AG20443 (cell line): ENCODE measurements at places on chromosomes 16 and 17.
A peak's percentile ranks its signal among the peaks of the same experiment; 100 is the strongest.

DNA sequence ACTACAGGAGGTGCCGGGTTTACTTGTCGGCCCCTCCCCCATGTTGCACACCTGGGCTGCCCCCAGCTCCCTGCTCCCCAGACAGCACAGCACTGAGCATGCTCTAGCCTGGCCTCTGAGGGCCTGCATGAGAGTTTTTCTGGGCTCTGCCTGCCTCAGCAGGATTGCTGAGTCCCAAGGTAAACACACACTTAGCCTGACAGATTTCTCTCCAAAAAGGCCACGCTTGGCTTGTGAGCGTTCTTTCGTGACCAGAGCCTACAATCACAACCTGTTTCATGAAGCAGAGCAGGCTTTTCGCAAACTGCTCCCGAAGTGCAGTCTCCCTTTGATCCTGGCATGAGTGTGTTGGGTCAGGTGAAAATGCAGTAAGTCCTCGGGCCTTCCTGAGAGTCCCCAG lies 9.8 kb upstream of the CD300E start:
- no peak for DNase-seq

DNA sequence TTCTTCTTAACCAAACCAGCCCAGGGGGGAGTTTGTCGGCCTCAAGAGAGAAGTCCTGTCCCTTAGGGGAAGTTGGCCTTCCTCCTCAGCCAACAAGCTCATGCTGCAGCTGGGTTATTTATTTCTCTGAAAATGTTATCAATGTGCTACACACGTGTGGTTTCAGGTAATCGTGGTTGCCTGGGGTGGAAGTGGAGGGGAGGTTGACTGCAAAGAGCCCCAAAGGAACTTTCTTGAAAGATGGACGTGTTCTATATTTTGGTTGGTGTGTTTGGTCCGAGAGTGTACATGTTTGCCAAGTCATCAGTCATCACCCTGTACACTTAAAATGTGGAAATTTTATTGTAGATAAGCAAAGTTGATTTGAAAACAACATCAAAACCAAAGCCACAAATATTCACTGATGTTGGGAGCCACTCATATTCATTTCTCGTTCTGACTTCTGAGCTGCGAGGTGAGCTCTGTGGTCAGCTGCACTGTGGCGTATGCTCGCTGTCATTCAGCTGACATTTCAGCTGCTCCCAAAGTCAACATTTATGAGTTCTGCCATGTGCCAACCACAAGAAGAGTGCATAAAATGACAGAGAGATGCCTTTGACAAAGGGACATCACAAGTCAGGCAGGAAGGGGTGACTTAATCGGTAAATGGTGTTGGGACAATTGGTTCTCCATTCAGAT lies 26.5 kb upstream of the ADGRG1 start:
- no peak for DNase-seq

- peak; percentile 89 for DNase-seq
Observed at GRCh38 chr17:44543213-44543904, 13.9 kb upstream of the FZD2 start.

DNA sequence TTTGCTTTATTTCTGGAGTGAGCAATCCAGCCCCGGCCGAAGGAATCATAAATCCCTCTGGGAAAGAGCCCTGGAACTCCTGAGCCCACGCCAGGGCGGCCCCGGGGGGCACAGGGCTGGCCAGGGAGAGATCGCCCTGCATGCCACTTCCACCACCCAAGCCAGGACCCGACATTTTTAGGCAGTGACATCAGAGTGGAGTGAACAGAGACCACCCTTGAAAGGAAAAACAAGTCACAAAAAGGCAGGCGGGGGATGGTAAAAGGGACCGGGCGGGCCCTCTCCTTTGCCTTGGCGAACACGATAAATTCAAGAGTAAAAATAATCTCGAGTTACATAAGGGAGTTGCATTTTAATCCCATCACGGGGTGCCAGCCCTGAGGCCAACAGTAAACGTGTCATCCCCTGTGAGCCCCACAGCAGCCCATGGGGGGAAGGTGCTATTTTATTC lies 284.1 kb downstream of the C16orf95 start:
- no peak for DNase-seq

DNA sequence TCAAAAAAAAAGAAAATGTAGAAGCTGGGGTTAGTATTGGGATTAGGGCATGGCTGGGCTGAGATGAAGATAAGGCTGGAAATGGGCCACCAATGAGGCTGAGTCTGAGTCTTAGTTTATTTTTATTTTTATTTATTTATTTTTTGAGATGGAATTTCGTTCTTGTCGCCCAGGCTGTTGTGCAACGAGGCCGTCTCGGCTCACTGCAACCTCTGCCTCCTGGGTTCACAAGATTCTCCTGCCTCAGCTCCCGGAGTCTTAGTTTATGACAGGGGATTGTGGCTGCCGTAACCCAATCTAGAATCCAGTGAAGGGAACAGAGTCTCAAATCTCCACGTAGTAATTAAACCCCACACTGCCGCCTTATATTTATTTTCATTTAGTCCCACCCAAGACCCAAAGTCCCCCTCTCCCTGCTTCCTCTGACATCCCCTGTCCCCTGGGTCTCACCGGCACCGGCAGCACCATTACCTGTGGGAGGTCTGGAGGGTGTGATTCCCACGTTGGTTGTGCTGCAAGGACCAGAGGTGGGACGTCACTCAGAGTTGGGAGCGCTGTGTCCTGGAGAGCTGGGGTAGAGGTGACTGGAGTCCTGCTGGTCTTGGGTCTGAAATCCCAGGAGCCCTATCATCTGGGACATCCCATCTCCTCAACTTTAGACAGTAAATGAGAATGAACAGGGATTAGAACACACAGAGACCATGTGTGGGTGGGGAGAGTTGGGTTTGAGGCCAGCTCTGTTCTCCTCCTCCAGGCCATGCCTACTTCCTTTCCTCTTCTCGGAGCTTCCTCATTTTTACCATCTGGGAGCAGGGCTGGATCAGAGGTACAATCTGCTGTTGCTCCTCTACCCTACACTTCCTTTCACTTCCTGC lies at the start of gene CLEC10A:
Gene CLEC10A, minus strand, starts transcription at position 671 of the 875 bp plus-strand sequence. CDS start 1,439 bp downstream, outside the sequence.
- DNase-seq: no peak

DNA sequence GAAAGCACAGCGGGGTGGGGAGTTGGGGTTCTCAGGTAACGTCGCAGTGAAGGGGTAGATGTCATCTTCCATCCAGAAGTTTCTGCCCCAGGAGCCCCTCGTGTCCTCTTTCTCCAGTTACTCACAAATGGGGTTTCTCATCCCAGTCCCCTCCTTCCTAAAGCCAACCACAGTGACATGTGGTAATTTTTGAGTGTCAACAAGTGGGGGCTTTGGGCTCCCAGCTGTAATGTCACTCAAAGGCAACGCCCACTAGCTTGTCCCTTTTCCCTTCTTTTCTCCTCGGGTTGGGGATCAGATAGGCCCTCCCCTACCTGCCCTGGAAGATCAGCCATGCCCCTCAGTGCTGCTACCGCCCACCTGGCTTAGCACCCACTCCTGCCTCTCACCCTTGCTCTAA lies 14.4 kb downstream of the IRX5 start:
- DNase-seq: peak; percentile 0

GRCh38 chr17:59676716-59677115 lies 30.5 kb downstream of the PTRH2 start:
- peak; percentile 10 for DNase-seq

- no peak for DNase-seq
Observed at GRCh38 chr17:56290101-56290801, 137.0 kb downstream of the ANKFN1 start.

GRCh38 chr17:28346199-28346580 lies 10.6 kb downstream of the TNFAIP1 start:
- DNase-seq: no peak

- DNase-seq: no peak
Observed at GRCh38 chr16:49703483-49703882, 152.4 kb downstream of the ZNF423 start.

- DNase-seq: no peak
Observed at GRCh38 chr16:22385196-22385595, 10.8 kb upstream of the CDR2 start.

DNA sequence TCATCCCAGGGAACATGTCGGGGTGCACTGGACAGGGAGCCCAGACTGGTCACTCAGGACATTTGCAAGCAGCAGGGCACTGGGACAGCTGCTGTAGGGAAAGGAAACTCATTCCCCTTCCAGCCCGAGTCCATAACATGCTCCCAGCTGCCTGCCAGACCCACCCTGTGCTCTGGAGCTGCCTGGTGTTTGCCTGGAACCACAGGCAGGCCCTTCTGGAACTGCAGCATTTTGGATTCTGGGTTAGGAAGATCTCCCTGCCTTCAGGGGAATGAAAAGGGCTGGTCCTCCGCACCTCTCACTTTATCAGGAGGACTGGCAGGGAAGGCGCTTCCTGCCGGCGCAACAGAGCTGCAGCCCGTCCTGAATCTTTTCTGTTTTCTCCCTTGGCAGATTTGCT lies 41.2 kb downstream of the MEAK7 start:
- DNase-seq: no peak

- DNase-seq: peak; percentile 14
Observed at GRCh38 chr17:1830288-1830687, 483 bp downstream of the RPA1 start.

- DNase-seq: peak; percentile 52
Observed at GRCh38 chr16:4537376-4538343, 913 bp downstream of the CDIP1 start.

DNA sequence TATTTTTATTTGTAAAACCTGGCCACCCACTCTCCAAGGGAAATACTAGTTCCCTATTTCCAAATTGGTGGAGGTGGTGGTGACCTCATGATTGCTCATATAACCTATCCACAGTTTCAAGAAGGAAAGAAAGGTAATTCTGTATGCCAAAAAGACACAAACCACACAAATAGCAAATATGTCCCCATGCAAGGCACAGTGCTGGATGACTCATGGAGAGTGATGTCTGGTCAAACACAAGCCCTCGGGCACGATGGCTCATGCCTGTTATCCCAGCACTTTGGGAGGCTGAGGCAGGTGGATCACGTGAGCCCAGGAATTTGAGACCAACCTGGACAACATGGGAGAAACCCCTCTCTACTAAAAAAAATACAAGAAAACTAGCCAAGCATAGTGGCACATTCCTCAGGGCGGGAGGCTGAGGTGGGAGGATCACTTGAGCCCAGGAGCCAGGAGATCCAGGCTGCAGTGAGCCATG lies 64.2 kb downstream of the GNA13 start:
- peak; percentile 23 for DNase-seq

- no peak for DNase-seq
Observed at GRCh38 chr16:83843657-83844056, 35.9 kb downstream of the HSBP1 start.

GRCh38 chr17:62093188-62094155 lies 28.4 kb upstream of the MED13 start:
- DNase-seq: peak; percentile 81

DNA sequence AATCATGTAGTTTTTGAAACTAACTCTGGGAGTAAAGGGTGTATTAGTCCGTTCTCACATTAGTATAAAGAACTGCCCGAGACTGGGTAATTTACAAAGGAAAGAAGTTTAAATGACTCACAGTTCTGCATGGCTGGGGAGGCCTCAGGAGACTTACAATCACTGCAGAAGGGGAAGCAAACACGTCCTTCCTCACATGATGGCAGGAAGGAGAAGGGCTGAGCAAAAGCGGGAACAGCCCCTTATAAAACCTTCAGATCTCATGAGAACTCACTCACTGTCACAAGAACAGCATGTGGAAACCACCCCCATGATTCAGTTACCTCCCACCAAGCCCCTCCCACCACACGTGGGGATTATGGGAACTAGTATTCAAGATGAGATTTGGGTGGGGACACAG lies 256.5 kb upstream of the TNRC6C start:
- DNase-seq: no peak

DNA sequence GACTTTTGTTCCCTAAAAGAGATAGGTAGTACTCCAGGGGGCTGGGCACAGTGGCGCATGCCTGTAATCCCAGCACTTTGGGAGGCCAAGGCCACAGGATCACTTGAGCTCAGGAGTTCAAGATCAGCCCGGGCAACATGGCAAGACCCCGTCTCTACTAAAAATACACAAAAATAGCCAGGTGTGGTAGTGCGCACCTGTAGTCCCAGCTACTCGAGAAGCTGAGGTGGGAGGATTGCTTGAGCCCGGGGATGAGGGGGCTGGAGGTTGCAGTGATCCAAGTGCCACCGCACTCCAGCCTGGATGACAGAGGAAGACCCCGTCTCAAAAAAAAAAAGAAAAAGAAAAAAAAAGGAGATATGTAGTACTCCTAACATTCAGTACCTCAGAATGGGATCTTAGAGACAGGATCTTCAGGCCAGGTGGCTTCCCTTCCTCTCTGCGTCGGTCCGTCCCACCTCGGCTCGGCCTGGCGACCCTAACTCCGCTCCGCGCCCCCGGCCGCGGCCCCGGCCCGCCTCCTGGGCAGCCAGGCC lies 89.6 kb downstream of the CDC27 start:
- no peak for DNase-seq

- no peak for DNase-seq
Observed at GRCh38 chr16:80684136-80684765, 120.1 kb downstream of the CDYL2 start.

DNA sequence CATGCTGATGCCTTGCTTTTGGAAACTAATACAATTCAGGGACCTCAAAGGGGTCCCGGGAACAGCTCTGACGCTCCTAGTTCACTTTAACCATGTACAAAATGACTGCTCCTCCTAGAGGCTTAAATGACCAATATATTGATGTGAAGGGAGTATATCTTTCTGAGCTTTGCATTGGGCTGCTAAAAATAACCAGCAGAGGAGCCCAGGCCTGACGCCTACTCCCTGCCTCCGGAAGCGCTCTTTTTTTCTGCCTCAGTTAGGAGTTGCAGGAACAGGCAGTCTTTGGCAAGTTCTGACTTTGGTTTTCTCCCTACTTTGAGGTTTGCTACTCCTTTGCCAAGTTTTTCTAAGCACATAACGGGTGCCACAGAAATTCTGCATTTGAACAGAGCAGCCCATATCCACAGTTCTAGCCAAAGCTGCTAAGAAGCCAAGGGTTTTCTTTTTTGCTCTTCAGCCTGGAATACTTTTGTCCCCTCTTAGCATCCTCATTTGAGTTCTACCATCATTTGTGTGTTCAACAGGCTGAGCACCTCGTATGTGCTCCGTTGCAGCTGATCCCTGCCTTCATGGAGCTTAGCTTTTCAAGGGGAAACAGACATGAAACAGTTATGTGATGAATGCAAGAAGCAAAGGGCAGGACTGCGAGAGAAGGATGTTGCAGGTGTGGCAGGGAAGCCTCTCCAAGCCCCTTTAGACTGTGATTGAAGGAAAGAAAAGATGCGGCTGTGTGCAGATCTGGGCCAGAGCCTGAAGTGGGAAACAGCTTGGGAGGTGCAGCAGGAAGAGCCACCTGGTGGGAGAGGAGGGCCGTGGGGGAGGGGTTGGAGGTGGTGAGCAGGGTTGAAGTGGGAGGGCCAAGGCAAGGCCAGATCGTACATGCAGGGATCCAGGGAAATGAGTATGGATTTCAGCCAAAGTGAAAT lies 2.8 kb upstream of the NAGPA start:
- no peak for DNase-seq

- DNase-seq: peak; percentile 87
Observed at GRCh38 chr17:37047631-37048104, 98.9 kb downstream of the AATF start.

- peak; percentile 100 for DNase-seq
Observed at GRCh38 chr16:2980227-2981176, at the start of gene PKMYT1. TSS of gene PKMYT1 (minus strand) at chr16:2980446. CDS start at chr16:2979657, 789 bp downstream.

- no peak for DNase-seq
Observed at GRCh38 chr17:57373048-57373447, 116.7 kb downstream of the MSI2 start.
